ENCODE measurements at places on chromosomes 6 and 20. TPM values are rescaled to one million over a fixed set of nuclear protein-coding genes. Genes with fewer than 3 reads are reported as not detected.

The TFAP2B gene
- total RNA-seq, result not detected

The CDC5L gene
- 21.4 TPM for total RNA-seq

The BPIFB1 gene
- total RNA-seq, result not detected

The TP53TG5 gene
- total RNA-seq, result not detected

DNA sequence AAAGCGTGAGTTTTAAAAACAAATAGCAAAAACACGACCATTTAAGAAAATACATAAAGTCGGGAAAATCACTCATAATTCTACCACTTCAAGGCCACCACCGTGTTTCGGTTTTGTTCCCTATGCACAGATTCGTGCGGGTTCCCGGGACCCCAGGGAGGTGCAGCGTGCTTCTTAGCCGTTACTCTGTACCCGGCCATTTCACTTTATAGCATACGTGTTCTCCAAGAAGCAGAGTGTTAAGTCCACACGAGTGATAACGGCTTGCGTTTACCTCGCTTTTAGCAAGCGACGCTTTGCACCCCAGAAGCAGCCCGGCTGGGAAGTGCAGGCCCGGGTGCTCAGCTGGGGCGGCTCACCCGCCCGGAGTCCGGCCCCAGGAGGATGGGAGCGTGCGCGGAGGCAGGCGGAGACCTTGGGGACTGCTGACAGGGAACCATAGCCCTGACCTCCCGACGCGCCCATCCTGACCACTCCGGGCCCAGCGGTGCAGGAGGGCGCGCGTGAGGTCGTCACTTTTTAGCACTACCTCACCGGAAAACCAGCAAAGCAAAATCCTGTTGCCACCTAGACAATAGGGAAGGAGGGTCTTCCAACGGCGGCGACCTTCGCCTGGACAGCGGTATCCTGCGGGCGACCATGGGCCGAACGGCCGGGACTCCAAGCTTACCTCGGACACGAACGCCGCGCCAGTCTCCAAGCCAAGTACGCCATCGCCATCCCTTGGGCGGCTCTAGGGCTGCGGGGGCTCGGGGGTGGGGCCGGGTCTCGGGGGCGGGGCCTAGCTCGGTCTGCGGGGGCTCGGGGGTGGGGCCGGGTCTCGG, at the start of gene ECI2:
ECI2 (minus strand) TSS at position 735 of the 824 bp plus-strand sequence; CDS start at position 720, 15 bp downstream.
- DNase-seq, result peak; percentile 67
- no peaks in the 10 kb centered on the region for H3K27me3 ChIP-seq
- peak within 1 kb of the TSS; percentile 89 for H3K27ac ChIP-seq
- H3K36me3 ChIP-seq, result peaks cover 28% of the 10 kb centered on the region
- peak within 1 kb of the TSS; percentile 86 for H3K4me3 ChIP-seq

DNA sequence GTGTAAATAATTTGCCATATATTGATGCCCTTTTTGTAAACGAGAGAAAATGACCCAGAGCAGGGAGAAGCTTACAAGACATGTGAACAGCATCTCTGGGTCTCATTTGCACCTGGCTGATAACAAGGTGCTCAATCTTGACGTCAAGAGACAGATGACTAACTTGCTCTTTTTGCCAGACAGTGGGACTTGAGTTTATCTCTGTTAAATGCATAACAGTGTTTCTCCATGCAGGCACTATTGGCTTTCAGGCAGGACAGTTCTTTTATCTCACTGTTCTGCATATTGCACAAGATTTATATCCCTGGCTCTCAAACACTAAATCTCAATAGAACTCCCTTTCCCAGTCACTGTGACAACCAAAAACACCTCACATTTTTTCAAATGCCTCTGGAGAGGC, 56.4 kb downstream of the RFX6 start:
- H3K36me3 ChIP-seq, result no peaks in the 10 kb centered on the region
- no peaks in the 10 kb centered on the region for H3K4me1 ChIP-seq
- H3K4me3 ChIP-seq, result no peak overlapping the region
- H3K27ac ChIP-seq, result no peak overlapping the region
- DNase-seq, result no peak

DNA sequence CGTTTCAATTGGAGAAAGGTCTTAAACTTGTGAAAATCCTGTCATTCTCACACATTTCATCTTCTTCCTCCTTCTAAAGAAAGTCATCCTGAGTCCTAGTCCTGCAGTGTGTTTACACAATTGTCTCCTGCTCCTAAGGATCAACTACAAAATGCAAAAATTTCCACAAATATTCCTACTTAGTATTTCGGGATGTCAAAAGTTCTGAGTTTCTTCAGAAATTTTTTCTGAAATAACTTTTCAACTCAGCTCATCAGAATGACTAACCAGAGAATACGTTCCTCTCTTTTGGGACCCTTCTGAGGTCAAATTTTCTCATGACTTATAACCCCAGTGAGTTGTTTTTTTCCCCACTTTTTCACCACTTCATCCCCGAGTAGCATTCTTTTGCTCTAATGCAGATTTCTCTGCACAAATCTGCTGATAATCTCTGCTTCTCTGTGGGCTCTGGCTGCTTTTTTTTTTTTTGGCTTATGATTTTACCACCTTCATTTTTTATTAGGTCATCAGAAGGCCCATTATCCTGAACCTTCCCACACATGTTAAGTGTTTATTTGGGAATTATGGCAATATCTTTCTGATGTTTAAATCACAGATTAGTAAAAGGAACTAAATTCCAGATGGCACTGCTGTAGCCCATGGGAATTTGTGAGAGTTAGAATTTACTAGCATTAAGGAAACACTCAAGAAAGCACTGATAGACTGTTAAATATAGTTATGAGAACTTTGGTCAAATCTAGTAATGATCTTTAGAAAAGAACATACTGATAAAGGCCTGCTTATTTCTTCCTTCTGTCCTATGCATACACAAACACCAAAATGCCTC, 41.4 kb downstream of the MAP3K5 start:
- peak overlapping the region; percentile 62 for H3K27ac ChIP-seq
- no peak for DNase-seq
- no peaks in the 10 kb centered on the region for H3K27me3 ChIP-seq

DNA sequence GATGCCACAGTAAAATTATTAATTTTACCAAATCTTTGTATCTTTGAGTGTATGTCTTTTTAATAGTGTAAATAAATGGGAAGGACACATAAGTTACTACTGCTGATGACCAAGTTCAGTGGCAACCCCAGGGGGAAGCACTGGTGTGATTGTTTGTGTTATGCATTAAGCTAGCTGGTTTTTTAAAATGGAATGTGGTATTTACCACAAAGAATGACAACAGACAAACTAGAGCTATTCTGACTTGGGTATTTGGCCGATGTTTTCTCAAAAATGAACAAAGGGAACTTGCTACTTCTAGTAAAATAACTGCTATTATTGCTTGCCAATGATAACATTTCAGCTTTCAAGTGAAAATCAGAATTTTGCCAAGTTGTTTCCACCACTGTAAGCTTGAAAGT, 2.9 kb downstream of the FNDC1 start:
- no peak overlapping the region for H3K4me3 ChIP-seq
- H3K27me3 ChIP-seq, result peaks cover 60% of the 10 kb centered on the region
- DNase-seq, result no peak
- no peak overlapping the region for H3K27ac ChIP-seq

DNA sequence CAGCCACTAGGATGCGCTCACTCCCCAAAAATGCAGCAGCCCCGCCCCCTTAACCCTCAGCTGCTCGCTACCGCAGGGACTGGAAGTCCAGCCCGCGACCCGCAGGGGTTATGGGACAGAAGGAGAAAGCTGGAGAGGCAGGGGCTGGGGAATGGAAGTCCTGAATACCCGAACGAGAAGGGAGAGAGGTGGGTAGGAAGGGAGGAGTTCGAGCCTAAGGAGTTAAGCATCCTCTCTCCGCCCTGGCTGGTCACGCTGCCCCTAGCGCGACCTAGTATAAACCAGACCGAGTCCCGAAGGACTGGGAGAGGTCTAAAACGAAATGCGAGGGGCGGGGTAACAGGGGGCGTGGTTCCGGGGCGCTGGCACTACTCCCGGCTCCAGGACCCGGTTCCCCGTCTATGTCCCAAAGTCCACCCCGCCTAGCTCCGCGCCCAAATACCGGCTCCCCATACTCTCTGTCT, 448 bp upstream of the DDAH2 start:
- peak overlapping the region; percentile 76 for H3K4me3 ChIP-seq
- DNase-seq, result peak; percentile 84
- peaks cover 68% of the 10 kb centered on the region for H3K4me1 ChIP-seq
- H3K36me3 ChIP-seq, result peaks cover 38% of the 10 kb centered on the region

GRCh38 chr6:137219664-137220252, 573 bp upstream of the IFNGR1 start:
- H3K4me1 ChIP-seq, result peaks cover 42% of the 10 kb centered on the region
- no peak for DNase-seq
- H3K36me3 ChIP-seq, result peaks cover 5% of the 10 kb centered on the region
- peak overlapping the region; percentile 90 for H3K4me3 ChIP-seq
- no peaks in the 10 kb centered on the region for H3K27me3 ChIP-seq

- H3K27me3 ChIP-seq, result peaks cover 2% of the 10 kb centered on the region
- no peaks in the 10 kb centered on the region for H3K36me3 ChIP-seq
- DNase-seq, result peak; percentile 84
- H3K27ac ChIP-seq, result no peak overlapping the region
- no peak overlapping the region for H3K4me3 ChIP-seq
- no peaks in the 10 kb centered on the region for H3K4me1 ChIP-seq
Observed at GRCh38 chr6:116561377-116562018, 7.9 kb downstream of the CALHM4 start.

DNA sequence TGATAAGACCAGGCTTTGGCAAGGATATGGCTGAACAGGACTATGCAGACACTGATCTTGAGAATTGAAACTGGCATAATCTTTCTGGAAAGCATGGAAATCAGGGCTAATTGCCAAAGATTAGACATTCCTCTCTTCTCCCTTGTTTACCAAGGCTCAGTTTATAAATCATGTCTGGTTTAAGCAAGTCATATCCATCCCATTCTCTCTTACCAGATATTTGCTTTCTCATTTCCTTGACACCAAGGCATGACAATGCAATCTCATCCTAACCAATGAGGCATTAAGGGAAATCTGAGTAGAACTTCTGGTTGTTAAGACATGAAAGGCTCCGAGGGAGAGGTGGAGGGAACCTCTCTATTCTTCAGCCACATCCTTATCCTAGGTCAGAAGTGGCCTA, 110.3 kb upstream of the CEP85L start:
- no peak overlapping the region for H3K4me3 ChIP-seq
- no peaks in the 10 kb centered on the region for H3K27me3 ChIP-seq
- no peak overlapping the region for H3K27ac ChIP-seq
- H3K4me1 ChIP-seq, result peaks cover 25% of the 10 kb centered on the region
- DNase-seq, result no peak

GRCh38 chr20:61138566-61138965, 113.5 kb upstream of the CDH4 start:
- H3K27me3 ChIP-seq, result peaks cover 7% of the 10 kb centered on the region
- H3K36me3 ChIP-seq, result no peaks in the 10 kb centered on the region
- no peak for DNase-seq
- no peak overlapping the region for H3K4me3 ChIP-seq
- H3K4me1 ChIP-seq, result no peaks in the 10 kb centered on the region

GRCh38 chr6:70371454-70372105, 41.7 kb upstream of the FAM135A start:
- H3K4me3 ChIP-seq, result no peak overlapping the region
- no peak overlapping the region for H3K27ac ChIP-seq
- no peak for DNase-seq
- peaks cover 13% of the 10 kb centered on the region for H3K27me3 ChIP-seq
- no peaks in the 10 kb centered on the region for H3K4me1 ChIP-seq
- no peaks in the 10 kb centered on the region for H3K36me3 ChIP-seq

- peaks cover 9% of the 10 kb centered on the region for H3K36me3 ChIP-seq
- no peak overlapping the region for H3K27ac ChIP-seq
- no peak overlapping the region for H3K4me3 ChIP-seq
- no peaks in the 10 kb centered on the region for H3K27me3 ChIP-seq
- H3K4me1 ChIP-seq, result peaks cover 71% of the 10 kb centered on the region
Observed at GRCh38 chr6:15352220-15352619, 106.4 kb downstream of the JARID2 start.

DNA sequence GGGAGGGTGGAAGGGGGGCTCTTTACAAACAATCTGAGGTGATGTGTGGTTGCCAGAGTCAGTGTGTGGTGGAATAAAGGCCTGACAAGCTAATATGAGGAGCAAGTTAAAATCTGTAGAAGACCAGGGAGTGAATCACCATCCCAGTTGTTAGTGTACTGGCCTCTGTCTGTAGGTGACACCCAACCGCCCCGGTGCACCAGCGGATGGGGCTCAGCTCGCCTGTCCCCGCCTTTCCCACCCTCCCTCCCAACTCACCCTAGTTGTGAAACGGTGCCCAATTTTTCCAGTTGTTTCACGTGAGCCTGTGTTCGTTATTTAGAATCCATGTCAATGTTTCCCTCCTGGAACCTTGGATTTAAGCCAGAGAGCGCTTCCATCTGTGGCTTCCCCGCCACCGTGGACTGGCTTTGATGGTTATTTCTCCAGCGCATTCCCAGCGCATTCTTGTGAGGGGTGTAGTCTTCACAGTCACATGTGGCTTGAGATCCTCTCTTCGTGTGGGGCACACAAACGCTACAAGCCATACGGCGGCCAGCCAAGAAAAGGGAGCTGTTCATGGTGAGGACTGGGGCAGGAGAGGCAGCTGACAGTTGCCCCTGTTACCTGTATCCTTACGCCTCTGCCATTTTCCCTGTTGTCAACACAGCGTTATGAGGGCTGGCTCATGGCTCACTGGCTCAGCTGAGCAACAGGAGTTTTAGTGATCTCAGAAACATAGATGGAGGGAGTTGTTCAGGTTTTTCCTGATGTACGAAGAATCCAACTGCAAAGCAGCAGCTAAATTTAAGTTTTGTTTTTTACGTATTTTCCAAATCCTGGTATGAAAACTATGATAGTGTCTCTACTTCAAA, 137.6 kb downstream of the ZDHHC14 start:
- no peaks in the 10 kb centered on the region for H3K36me3 ChIP-seq
- H3K4me3 ChIP-seq, result no peak overlapping the region
- no peak overlapping the region for H3K27ac ChIP-seq
- H3K27me3 ChIP-seq, result no peaks in the 10 kb centered on the region

- no peaks in the 10 kb centered on the region for H3K36me3 ChIP-seq
- no peaks in the 10 kb centered on the region for H3K4me1 ChIP-seq
- no peak overlapping the region for H3K4me3 ChIP-seq
Observed at GRCh38 chr20:5880326-5880725, 70.0 kb downstream of the TRMT6 start.
